CD4-positive, alpha-beta T cell treated with Interferon alpha-2 for 1 hour (primary cell): ENCODE measurements at places on chromosomes 13 and 19.

DNA sequence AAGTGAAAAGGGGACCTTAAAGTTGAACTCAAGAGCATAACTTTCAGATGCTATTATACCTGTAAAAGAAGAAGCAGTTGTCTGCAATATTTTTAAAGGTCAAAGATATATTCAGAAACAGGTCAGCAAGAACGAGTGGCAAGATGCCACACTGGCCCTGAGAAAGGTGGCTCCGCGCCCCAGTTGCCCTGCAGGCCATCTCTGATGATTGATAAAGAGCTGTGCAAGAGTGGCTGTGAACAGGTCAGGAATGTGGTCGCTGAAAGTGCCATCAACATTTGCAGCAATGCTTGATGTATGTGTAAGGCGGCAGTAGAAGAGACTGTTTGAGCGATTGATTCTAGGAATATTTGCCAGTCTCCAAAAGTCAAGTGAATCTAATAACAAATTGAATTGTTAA, 664.2 kb upstream of the SLC10A2 start:
- DNase-seq: no peak

- no peak for DNase-seq
These were observed 800.2 kb upstream of the MIR17HG start for GRCh38 chr13:90547272-90547790.

- no peak for DNase-seq
These were observed 324.0 kb downstream of the SHISA2 start for GRCh38 chr13:25727810-25728209.

- no peak for DNase-seq
These were observed 1.3 kb downstream of the TFDP1 start for GRCh38 chr13:113585896-113586295.
